ENCODE measurements at places on chromosomes 12 and 14.

DNA sequence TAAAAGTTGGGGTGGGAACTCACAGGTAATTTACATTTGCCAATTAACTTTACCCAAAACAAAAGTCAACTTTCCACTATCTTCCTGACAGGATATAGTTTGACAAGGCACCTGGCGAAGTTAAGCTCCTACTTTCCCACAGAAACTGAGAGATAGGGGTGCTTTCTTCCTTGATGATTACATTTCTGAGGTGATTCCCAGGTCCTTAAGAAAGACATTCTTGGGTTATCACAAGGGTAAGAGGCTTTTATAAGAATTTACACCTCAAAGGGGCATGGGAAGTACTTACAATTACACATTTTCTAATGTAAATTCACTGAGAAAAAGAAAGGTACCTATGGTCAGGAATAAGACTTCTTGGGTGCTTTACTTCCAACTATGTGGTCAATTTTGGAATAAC, 660.9 kb upstream of the MGAT4C start:
- DNase-seq = no peak

DNA sequence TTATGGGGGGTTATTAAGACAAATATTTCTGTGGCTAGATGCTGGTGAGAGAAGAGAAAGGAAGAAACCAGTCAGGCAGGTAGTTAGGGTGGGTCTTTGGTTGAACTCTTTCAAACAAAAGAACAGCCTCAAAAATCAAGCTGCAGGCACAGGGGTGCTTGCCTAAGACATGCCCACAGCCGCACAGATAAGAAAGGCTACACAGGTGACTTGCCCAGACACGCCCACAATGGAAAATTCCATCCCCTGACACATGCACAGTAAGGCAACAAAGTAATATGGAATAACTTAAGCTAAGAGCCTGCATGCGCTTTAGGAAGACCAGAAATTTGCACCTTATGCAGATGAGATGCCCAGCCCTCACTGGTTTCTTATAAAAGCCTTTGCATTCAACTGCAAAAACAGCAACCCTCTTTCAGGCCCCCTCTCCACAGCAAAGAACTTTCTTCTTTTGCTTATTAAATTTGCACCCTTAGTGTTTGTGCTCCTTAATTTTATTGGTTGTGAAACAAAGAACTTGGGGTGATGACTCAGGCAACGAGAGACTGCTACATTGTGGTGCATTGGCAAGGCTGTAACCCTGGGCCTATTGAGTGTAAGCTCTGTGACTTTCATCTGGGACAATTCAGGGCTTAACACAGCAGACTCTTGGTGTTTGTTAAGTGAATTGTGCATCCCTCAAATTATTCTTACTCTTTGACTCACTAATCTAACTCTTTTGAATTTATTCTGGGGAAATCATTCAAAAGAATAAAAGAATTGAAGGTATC, 149.4 kb downstream of the RPAP3 start:
- DNase-seq = no peak

- no peak for DNase-seq
These were observed 203.9 kb upstream of the KRR1 start for GRCh38 chr12:75715323-75715644.

- DNase-seq = no peak
These were observed 14.3 kb upstream of the IFNG start for GRCh38 chr12:68173792-68174191.
